ENCODE measurements at places on chromosomes 6 and 20.

DNA sequence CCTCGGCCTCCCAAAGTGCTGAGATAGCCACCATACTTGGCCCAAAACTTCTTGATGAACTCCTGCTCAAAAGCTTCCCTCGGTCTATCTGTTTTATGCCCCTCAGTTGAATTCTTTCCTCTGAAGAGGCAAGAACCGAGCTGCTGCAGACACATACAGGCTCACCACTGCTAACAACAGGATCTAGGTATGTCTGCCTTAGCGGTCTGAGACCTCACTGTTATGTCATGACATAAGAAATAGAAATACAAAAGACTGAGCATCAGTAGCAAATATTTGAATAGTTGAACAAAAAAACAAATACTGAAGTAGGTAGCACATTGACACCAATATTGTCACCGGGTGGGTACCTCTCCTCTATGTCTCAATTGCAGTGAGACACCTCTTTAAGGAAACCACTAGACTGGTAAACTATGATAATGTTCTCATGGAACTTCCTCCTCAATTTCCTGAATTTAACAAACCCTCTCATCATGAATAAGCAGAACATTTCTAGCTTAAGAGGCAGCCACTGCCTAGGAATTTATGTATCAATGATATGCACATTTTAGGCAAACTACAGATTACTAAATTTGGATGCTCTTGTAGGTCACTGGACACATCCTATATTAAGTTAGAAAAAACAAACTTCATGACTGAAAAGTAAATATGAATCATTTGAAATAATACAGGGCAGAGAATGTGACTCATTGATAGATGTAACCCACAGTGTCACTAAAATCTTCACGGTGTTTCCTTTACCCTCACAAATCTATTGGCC lies 9.4 kb upstream of the STXBP5 start:
- peak; percentile 25 for DNase-seq

- no peak for DNase-seq
These were observed 91.1 kb downstream of the ATXN1 start for GRCh38 chr6:16670183-16670582.

DNA sequence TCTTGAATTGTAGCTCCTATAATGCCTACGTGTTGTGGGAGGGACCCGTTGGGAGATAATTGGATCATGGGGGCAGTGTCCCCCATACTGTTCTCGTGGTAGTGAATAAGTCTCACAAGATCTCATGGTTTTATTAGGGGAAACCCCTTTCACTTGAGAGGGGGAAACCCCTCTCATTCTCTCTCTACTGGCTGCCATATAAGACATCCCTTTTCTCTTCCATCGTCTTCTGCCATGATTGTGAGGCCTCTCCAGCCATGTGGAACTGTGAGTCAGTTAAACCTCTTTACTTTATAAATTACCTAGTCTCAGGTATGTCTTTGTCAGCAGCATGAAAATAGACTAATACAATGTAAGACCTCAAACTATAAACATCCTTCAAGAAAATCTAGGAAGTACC lies 23.1 kb downstream of the PAQR8 start:
- no peak for DNase-seq

DNA sequence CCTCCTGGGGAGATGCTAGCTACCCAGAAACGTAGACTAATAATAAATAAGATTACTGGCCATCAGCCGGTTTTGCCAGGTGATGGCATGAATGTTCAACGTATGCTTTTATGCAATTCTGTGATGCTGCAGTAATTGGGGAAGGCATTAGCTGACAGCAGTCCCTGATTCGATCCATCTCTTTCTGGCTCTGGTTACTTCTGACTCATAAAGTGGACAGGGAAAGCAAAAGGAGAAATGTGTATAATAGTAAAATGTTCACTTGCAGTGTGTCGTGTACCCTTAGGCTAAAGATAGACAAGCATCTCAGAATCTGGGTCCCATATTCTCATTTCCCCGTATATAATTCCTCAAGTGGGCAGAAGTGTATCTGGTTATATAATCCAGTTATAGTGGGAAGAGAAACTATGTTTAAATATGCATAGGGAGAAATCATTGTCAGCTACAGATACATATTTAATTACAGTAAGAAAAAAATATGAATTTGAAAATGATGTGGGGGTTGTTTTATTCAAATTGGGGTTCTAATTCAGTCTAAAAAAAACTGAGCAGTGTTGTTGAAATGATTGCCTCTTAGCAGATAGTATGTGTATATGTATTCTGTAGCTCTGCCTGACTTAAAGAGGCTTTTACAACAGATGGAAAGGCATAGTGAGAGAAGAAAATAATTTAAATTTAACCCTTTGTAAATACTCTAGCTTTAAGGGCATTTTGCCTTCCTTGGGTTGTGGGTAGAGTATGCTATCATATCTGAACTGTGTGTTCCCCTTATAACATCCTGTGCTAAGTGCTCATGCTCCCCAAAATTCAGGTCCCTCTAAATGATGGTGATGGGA lies 40.6 kb downstream of the DOK5 start:
- no peak for DNase-seq

DNA sequence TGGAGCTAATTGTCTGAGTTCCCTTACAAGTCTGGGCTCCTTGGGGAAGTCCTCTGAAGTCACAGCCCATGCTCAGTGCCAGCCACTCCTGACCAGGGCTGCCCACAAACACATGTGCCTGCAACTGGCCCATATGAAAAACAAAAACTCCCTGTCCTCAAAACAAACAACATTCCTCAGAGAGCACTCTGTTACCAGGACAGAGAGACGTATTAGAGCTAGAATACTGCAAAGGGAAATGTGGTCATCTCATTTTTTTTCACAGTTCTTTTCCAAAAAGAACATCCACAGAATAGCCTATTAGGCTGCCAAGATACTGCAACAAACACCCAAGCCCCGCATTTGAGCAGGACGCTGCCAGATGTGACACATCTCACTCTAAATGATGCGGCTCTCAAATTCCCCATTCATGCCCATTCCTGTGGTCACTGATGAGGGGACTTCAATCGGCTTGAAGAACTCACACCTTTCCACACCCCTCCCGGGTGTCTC lies 71.1 kb downstream of the SLC22A23 start:
- no peak for DNase-seq

DNA sequence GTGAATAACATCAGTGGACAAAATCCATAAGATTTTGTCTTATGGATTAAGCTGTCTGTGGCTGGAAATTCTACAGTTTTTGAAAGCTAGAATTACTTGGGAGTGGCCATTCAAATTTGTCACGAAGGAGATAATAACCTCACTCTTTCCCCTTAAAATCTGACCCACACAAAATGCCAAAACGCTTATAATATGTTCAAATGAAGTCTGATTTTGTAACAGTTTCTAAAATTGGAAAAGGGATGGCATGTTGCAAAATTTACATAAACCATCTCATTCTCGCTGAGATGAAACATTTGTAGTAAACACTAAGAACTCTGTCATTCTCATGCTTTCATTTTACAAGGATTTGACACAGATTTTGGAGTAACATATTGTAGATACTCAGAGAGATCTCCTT lies 112.7 kb downstream of the GJA1 start:
- DNase-seq: no peak

GRCh38 chr20:5887386-5887785 lies 62.9 kb downstream of the TRMT6 start:
- DNase-seq: no peak

DNA sequence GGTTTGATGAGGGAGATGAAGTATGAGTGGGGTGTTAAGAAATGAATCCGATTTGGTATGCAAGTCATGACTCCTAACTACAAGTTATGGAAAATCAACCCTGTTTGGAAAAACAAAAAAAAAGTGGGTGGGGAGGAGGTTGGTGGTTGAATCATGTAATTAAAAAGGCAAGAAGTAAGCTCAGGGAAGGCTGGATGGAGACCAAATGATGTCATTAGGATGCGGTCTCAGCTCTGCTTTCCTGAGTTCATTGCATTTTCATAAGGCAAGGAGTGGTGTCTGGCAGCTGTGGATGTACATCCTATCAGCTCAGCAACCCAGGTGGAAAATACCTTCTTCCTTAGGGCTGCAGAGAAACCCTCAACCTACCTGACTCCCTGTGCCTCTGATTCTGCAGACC lies 60.4 kb upstream of the AKAP12 start:
- no peak for DNase-seq

DNA sequence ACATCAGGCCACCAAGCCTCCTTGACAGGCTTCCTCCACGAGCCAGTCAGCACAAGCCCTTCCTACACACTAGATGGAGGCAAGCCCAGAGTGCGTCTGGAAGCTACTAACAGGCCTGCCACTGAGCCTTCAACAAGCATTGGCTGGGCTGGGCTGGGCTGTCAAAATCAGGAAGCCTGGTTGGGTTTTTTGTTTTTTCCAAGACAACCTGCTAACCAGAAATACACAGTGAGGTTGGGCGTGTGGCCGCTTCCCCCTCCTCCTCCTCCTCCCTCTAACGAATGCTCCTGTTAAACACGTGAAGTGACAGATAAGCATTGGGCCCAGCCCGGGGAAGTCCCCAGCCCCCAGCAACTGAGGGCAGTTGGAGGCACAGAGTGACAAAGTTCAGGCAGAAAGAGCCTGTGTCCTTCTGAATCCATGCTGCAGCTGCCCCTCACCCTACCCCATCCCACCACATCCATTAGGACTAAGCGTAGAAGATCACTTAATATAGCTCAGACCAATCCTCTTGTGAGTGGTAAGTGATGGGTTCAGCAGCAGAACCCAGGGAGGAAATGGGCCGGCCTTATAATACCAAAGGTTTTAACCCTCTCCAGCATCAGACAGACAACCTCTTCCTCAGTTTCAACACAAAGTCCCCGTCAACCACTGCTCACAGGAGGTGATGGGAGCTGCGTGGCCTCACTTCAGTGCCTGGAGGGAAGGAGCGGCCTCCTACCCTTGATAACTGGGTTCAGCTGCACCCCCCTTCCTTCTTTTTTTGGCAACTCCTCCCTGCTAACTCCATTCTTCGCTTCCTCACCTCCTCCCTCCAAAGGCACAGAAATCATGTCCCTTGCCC lies 1.1 kb downstream of the NFATC2 start:
- peak; percentile 57 for DNase-seq

GRCh38 chr6:43990627-43991619 lies 136.3 kb downstream of the MRPL14 start:
- no peak for DNase-seq

GRCh38 chr6:97110149-97110548 lies 172.9 kb downstream of the MMS22L start:
- DNase-seq: no peak

DNA sequence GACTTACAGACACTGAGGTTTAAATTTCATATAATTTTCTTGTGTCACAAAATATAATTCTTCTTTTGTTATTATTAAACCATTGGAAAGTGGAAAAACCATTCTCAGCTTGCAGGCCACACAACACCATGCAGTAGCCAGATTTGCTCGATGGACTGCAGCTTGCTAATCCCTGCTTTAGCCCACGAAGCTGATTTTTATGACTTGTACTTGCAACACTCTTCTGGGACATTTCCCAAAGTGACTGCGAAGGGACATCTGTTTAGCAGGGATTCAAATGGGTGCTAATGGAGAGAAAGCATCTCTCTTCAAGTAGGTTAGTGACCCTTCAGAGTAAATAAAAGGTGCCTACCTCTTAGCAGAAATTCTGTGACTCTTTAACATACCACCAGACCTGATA lies 304.6 kb upstream of the ZFP64 start:
- no peak for DNase-seq

DNA sequence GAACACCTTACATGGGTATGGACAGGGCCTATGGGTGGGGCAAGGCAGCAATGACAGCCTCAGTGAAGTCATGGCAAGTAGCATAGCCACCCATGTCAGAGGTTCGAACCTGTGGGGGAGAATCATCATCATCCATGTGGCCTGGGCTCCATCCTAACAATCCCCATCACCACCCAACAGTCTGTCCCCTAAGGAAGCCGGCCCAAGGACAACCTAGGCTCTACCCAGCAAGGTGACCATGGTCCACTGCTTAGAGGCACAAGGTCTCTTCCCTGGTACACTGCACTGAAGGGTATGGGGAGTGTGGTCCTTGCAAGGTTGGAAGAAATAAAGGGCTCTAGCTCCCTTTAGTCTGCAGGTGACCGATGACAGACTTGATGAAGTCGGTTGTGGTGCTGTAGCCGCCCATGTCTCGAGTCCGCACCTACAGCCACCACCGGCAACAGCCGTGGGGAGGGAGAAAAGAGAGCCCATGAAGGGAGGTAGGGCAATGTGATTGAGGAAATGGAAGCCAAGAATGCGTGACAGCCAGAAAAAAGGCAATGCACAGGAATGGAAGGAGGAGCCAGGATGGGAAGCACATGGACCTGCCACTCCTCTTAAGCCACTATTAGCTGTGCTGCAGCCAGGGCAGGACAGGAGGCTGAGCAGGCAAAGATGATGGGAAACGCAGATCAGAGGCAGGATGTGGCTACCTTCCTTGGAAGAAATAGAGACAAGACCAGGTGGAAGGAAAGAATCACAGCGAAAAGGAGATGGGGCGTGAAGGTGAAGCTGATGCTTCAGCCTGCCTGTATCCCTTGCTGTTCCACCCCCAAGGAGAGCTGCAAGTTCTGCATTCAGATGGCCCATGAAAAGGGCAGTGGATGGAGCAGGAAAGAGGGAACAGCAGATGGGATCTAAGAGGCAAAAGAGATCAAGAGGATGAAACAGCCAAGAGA lies 5.3 kb downstream of the IDH3B start:
- DNase-seq: no peak

DNA sequence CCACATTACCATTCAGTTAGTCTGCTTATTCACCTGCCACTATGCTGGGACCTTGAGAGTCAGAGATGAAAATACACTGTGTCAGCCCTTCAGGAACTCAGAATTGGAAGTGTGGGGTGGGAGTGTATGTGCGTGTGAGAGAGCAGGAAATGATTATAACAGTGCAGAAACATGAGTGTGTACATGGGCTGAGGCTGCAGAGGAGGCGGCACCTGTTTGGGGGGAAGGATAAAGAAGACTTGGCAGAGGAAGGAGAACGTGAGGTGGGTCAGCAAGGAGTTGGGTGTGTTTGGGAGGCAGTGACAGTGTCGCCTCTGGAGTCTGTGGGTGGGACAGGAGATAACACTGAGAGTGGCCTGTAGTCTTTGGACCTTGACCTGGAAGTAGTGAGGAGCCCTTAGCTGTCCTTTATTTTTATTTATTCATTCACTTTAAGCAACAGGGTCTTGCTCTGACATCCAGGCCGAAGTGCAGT lies 3.1 kb downstream of the CHMP4B start:
- no peak for DNase-seq

- no peak for DNase-seq
These were observed 877.5 kb upstream of the ADGRB3 start for GRCh38 chr6:67757465-67758033.

Data from T-helper 2 cell (primary cell).